ENCODE measurements at places on chromosomes 11 and 22.

- DNase-seq: no peak
Observed at GRCh38 chr11:82194521-82194920, 539.1 kb downstream of the FAM181B start.

DNA sequence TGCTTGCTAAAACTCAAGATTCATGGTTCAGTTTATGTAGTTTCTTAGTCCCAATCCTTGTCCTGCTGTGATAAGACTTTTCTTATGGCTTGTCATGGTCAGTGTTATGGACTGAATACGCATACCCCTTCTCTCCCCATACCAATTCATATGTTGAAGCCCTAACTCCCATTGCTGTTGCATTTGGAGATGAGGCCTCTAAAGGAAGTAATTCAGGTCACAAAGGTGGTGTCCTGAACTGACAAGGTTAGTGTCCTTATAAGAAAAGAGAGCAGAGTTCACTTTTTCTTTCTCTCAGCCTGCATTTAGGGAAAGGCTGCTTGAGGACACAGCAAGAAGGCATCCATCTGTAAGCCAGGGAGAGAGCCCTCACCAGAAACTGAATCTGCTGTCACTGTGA is 618.2 kb downstream of the LRRC4C start:
- DNase-seq: no peak

- DNase-seq: peak; percentile 90
Observed at GRCh38 chr11:60913793-60914632, at the start of gene TMEM109. TSS of gene TMEM109 (plus strand) at chr11:60914158. CDS start at chr11:60919694, 5,536 bp downstream.

GRCh38 chr11:44952082-44952481 is 1.4 kb upstream of the TP53I11 start:
- no peak for DNase-seq

Measured in fibroblast of skin of scalp (primary cell).